ENCODE measurements at places on chromosomes 16 and 17. TPM values are rescaled to one million over a fixed set of nuclear protein-coding genes. Genes with fewer than 3 reads are reported as not detected.

DNA sequence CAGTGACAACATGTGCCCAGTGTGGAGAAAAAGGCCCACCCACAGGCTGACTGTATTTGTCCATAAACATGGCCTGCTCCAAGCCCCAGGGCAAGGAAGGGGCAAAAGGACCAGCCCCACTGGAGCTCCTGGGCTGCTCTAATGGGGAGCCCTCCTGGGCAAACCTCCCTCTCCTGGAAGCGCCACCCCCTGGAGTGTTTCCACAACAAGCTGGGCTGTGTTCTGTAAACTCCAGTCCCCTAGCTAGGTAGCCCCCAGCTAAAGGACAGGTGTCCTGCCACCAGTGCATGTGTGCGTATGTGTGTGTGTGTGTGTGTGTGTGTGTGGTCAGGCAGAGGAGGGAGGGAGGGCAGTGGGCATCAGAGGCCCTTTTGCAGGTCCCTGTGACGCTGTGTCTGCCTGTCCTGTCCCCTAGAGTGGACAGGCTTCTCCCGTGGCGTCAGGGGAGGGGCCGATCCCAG, 11.3 kb upstream of the STAC2 start:
- no peaks in the 10 kb centered on the region for H3K36me3 ChIP-seq
- H3K4me1 ChIP-seq = peaks cover 19% of the 10 kb centered on the region
- H3K4me3 ChIP-seq = no peak overlapping the region
- peaks cover 7% of the 10 kb centered on the region for H3K27me3 ChIP-seq
- no peak overlapping the region for H3K27ac ChIP-seq

GRCh38 chr17:3944485-3945388, 19.5 kb downstream of the ATP2A3 start:
- H3K27ac ChIP-seq = no peak overlapping the region
- no peaks in the 10 kb centered on the region for H3K36me3 ChIP-seq
- H3K4me1 ChIP-seq = peaks cover 8% of the 10 kb centered on the region
- no peak for DNase-seq
- no peak overlapping the region for H3K4me3 ChIP-seq

DNA sequence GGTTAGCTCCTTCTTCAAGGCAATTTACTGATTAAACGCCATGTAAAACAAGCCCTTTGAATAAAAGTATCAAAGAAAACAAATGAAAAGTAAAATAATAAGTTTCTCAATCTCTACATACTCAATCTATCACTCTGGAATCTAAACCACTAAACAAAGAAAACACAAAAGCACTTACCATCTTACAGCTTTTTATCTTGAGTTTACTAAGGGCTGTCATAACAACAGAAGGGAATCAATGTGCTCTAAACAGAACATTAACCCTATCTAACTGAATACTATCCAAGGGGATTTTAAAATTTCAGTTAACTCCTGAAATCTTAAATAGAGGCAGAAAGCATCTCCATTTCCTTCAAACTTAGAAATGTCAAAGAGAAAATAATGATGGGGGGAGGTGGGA, 3.4 kb downstream of the SKA2 start:
- DNase-seq = no peak
- peak overlapping the region; percentile 54 for H3K4me3 ChIP-seq
- no peak overlapping the region for H3K27ac ChIP-seq
- peaks cover 47% of the 10 kb centered on the region for H3K4me1 ChIP-seq

DNA sequence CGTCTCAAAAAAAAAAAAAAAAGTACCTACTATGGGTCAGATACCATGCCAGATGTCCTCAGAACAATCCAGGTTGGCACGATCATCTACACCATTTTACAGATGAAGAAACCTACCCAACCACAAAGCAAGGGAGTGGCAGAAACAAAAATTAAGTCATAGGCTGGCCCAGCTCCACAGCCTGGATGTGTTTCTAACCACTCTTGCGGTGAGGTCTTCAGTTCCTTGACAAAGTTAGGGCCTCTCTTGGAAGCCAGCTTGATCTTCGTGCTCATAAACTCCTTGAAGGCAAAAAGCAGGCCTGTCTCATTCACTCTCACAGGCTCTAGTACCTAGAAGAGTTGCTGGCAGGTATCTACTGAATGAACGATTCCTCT, 6.2 kb downstream of the GGA2 start:
- H3K36me3 ChIP-seq = peaks cover 3% of the 10 kb centered on the region
- H3K27me3 ChIP-seq = no peaks in the 10 kb centered on the region
- H3K27ac ChIP-seq = peak overlapping the region; percentile 87
- H3K4me1 ChIP-seq = peaks cover 40% of the 10 kb centered on the region
- no peak overlapping the region for H3K4me3 ChIP-seq

GRCh38 chr17:14156689-14157088, 80.0 kb downstream of the CDRT15 start:
- no peaks in the 10 kb centered on the region for H3K27me3 ChIP-seq
- peaks cover 2% of the 10 kb centered on the region for H3K36me3 ChIP-seq
- H3K4me1 ChIP-seq = peaks cover 10% of the 10 kb centered on the region
- no peak overlapping the region for H3K27ac ChIP-seq
- H3K4me3 ChIP-seq = no peak overlapping the region

ITPRIPL2 gene
- total RNA-seq = 57.9 TPM

DNA sequence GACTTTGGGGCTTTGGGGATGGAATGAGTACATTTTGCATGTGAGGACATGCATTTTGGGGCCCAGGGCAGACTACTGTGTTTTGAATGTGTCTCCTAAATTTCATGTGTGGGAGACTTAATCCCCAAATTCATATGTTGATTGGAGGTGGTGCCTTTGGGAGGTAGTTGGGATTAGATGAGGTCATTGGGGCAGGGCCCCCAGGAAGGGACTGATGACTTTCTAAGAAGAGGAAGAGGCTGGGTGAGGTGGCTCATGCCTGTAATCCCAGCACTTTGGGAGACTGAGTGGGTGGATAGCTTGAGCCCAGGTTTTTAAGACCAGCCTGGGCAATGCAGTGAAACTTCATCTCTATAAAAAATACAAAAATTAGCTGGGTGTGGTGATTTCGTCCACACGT, 42.8 kb upstream of the RAI1 start:
- H3K4me1 ChIP-seq = no peaks in the 10 kb centered on the region
- H3K4me3 ChIP-seq = no peak overlapping the region
- DNase-seq = no peak
- peaks cover 3% of the 10 kb centered on the region for H3K27me3 ChIP-seq

DNA sequence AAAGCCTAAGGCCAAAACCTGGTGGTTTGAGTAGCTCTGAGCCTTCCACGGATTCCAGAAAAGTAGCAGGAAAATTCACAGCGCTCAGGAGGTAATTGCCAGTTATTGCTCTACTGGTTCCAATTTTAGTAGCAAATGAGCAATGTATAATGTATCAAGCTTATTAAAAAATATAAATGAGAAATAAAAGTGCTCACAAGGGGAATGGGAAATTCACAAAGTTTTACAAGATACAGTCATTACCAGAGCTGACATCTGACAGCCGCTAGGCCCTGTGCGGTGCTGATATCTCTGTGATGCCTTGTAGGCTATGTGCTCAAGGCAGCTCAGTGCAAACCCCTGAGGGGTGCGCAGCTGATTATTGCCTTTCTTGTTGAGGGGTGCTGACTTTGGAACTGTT, 47.5 kb downstream of the HS3ST3A1 start:
- DNase-seq = no peak
- H3K4me3 ChIP-seq = no peak overlapping the region
- no peaks in the 10 kb centered on the region for H3K27me3 ChIP-seq
- peaks cover 5% of the 10 kb centered on the region for H3K36me3 ChIP-seq

IRX5 gene
- 4.3 TPM for total RNA-seq

SRCAP gene
- total RNA-seq = 73.5 TPM

ABCA9 gene
- 1.8 TPM for total RNA-seq

USP43 gene
- 3.8 TPM for total RNA-seq

DNA sequence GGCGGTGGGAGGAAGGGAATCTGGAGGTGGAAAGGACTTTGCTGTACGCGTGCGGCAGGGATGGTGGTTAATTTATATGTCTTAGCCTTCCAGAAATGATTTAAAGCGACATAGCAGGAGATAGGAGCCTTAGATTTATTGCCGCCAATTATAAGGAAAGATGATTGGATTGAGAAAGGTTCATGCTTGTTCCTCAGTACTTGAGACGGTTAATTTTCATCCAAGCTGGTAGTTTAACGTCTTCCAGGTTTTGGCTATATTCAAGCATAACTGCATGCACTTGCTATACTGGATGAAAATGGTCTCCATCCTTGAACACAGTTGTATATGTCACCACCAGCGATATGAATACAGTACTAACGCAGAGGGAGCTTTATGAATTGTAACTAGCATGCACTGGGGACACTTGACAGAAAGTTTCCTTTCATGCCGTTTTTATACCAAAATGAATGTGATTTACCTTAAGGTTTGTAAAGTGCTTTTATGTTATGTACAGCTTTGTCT, 610 bp upstream of the PEX12 start:
- H3K27me3 ChIP-seq = peaks cover 7% of the 10 kb centered on the region
- H3K4me3 ChIP-seq = peak overlapping the region; percentile 95
- peaks cover 5% of the 10 kb centered on the region for H3K36me3 ChIP-seq
- no peak for DNase-seq

DNA sequence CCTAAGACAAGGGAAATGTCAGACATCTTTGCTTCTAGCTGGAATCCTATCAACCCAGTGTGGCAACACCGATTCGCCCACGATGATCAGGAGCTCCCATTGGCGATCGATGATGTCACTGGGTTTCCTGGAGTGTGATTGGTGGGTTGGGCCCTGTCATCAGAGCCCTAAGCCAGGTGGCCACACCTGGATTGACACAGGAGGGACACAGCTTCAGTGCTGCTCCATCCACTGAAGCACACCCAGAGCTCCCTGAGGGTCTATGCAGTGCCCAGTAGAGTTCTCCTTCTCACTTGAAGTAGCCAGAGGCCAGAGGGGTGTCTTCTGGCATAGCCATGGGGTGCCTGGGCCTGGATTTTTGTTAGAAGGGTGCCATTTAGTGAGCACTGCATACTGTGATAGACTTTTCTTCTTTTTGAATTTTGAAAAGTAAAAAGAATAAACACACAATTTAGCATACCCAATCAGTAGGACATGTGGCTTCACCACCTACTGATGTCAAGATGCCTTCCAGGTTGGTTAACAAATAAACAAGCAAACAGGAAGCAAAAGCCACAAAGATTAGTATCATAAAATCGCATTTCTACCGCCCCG, 77.6 kb downstream of the CMIP start:
- H3K4me1 ChIP-seq = peaks cover 45% of the 10 kb centered on the region
- H3K4me3 ChIP-seq = no peak overlapping the region
- no peaks in the 10 kb centered on the region for H3K27me3 ChIP-seq
- H3K36me3 ChIP-seq = no peaks in the 10 kb centered on the region

- no peak overlapping the region for H3K27ac ChIP-seq
- DNase-seq = no peak
- H3K4me3 ChIP-seq = no peak overlapping the region
- peaks cover 88% of the 10 kb centered on the region for H3K27me3 ChIP-seq
- peaks cover 17% of the 10 kb centered on the region for H3K4me1 ChIP-seq
- peaks cover 3% of the 10 kb centered on the region for H3K36me3 ChIP-seq
Measured at GRCh38 chr17:39596543-39597267, 11.0 kb downstream of the NEUROD2 start.

RAP1GAP2 gene
- 7.8 TPM for total RNA-seq

DNA sequence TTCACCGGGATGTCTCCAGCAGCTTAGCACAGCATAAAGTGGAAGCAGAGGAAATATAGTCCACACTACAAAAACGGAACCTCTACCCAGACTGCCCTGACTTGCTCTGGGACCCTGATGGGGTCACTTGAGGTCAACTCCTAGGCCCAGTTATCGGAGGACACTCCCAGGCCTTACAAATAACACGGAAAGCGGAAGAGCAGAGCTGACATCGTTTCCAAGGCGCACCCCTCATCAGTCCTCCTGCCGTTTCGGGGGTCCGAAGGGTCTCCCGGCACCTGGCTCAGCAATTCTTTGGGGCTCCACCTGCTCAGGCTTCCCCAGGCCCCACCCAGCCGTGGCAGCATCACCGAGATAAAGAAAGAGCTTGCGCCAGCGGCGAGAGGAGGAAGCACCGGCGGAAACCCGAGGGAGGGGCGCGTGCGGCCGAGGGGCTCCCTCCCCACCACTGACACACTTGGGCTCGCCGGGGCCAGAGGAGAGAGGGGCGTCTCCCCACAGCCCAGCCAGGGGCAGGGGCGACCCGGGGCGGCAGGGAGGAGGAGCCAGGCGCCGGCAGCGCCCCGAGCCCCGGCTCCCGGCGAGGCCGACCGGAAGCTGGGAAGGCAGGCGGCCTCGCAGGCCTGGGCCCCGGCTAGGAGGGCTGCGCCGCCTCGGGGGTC, 727 bp downstream of the CORO7 start:
- peak overlapping the region; percentile 85 for H3K4me3 ChIP-seq
- peak; percentile 86 for DNase-seq
- H3K4me1 ChIP-seq = peaks cover 24% of the 10 kb centered on the region
- peak overlapping the region; percentile 76 for H3K27ac ChIP-seq
- no peaks in the 10 kb centered on the region for H3K36me3 ChIP-seq
- H3K27me3 ChIP-seq = no peaks in the 10 kb centered on the region

GRCh38 chr17:57727630-57728175, 17.4 kb downstream of the CCDC182 start:
- no peak overlapping the region for H3K27ac ChIP-seq
- peaks cover 6% of the 10 kb centered on the region for H3K4me1 ChIP-seq
- no peak overlapping the region for H3K4me3 ChIP-seq
- no peaks in the 10 kb centered on the region for H3K36me3 ChIP-seq

HLF gene
- total RNA-seq = 0.65 TPM

GRCh38 chr17:45692661-45693060, 91.5 kb upstream of the CRHR1 start:
- H3K4me1 ChIP-seq = no peaks in the 10 kb centered on the region
- no peak overlapping the region for H3K27ac ChIP-seq
- H3K27me3 ChIP-seq = peaks cover 43% of the 10 kb centered on the region
